ENCODE measurements at places on chromosomes 7 and 10.

DNA sequence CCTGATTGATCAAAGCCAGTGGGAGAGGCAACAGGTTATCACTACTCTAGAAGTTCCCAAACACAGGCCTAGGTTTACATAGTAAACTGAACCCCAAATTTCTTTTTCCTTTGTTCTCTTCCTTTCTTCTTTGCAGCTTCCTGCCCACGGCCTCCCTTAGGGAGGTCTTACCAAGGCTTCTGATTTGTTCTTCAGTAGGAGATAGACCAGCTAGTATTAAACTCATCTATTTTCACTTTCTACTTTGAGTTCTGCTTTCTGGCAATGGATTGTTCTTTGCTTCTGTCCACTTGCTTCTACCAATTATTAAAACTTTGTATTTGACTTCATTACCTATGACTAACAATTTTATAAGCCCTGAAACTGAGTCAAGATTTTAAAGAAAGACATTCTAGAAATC lies 251.2 kb upstream of the FZD1 start:
- no peak for DNase-seq

DNA sequence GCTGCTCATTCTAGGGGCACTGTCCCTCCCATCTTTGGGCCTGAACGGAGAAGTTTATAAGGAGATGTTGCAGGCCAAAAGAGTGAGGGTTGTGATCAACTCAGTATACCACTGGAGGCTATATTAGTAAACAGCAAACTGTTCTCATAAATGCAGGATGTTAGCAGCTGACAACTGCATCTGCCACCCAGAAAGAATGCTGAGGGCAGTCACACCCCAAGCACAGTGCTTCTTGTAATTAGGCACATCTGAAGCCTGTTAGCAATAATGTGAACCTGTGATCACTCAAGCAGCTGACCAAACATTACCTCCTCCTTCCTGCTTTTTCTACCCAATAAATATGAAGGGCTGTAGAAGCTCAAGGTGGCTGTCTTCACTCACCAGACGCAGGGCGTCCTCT lies 38.4 kb upstream of the ZNF138 start:
- DNase-seq, result no peak

DNA sequence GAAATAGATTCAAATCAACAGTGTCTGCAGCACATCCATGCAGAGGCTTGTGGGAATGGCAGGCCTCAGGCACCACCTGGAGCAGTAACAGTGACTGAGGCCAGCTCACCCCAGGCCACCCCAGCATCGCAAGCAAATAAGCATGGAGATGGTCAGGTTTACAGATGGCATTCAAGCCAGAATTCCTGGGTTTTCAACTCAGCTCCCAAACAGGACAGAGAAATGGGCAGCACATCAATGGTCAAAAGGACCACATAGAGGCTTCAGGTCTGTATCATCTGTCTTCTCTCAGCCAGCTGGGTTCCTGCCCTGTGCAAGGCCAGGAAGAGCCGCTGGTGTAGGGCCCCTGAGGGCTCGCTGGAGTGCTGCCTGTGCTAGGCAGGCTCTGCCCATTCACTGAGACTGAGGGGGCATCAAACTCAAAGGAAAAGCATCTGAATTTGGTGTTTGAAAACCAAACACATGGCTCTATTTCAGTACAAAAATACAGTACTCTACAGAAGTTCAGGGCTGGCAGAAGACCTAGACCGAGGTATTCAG lies 112.5 kb downstream of the KMT2E start:
- DNase-seq, result no peak

DNA sequence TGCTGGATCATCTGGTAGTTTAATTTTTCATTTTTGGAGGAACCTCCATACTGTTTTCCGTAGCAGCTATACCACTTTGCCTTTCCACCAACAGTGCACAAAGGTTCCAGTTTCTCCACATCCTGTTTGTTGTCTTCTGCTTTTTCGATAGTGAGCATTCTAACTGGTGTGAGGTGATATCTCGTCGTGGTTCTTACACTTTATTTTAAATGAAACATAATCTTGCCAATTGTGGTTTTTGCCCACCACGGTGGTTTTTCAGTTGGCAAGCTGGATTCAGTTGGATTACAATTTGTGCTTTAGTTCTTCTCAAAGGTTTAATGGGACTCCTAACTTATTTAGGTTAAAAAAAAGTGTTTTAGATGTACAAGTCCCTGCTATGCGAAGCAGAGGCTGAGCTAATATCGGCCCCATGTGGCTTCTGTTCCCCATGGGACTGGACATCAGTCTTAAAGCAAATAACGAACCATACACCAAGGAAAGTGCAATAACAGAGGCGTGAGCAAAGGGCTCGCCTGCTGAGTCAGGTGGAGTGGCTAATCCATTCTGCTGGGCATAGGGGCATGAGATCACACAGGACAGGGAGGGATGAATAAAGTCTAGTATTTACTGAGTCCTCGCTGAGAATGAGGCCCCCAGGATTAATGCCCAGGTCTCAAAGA lies 153.6 kb downstream of the AOAH start:
- DNase-seq, result no peak

- DNase-seq, result no peak
These were observed 50.5 kb downstream of the GALNT17 start for GRCh38 chr7:71182438-71182935.

DNA sequence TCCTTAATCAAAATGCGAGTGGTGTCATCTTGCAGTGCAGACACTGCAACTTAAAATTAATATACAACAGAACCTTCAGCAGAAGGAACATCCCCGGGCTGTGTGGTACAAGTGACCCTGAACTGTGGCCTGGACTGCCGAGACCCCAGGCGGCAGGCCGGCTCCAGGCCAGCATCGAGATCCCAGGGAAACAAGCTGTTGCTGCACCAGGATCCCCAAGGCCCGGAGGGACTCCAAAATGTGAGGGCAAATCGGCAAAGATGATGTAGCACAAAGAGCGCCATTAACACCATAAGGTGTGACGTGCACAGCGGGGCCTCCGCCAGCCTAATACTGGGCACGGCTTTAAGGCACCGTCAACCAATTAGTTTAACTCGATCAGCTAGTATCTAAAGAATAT lies 73.9 kb downstream of the EBF3 start:
- no peak for DNase-seq

DNA sequence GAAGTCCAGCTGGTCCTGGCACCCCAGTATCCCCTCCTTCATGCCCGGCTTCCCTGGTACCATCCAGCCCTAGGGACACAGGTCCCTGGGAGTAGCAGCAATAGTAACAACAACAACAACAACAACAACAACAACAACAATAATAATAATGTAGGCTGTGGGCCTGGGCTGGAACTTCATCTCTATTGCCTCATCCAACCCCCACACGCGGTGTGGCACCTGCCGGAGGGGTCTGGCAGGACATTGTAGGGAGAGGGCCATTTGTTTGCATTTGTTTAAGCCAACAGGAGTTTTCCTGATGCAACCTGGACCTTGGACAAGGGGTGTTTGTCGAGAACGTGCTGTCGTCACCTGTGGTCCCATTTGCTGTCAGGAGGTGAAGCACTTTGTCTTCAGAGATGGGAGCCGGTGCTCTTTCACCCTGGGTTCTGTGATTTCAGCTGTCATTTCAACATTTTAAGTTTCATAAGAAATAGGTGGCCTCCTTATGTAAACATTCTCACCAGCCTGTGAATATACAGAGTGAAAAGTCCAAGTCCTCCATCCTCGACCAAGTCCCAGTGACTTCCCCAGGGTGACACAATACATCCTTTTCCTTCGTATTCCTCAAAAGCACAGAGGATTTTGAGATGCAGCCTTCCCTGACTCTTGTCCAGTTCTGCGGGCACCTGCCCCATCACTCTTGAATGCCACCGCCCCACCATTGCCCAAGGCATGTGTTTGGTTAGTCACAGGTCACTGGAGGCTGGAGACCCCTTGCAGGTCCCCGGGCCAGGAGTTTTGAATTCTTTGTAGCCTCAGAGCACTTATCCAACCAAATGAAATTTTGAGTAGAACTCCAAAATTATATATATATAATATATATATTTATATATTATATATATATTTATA lies 9.2 kb downstream of the LHPP start:
- DNase-seq, result no peak

DNA sequence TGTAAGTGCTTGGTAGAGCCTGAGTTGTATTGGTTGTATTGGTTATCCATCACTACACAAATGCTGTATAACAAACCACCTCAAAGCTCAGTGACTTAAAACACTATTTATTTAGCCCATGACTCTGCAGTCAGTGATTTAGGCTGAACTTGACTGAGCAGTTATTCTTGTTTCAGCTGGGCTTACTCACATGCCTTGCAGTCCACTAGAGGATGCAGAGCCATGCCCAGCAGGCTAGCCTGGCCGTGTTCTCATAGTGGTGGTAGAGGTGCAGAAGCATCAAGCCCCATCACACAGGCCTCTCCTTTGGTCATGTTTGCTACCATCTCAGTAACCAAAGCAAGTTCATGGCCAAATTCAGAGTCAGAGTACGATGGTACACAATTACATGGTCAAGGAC lies 43.9 kb downstream of the LUC7L2 start:
- DNase-seq, result no peak

DNA sequence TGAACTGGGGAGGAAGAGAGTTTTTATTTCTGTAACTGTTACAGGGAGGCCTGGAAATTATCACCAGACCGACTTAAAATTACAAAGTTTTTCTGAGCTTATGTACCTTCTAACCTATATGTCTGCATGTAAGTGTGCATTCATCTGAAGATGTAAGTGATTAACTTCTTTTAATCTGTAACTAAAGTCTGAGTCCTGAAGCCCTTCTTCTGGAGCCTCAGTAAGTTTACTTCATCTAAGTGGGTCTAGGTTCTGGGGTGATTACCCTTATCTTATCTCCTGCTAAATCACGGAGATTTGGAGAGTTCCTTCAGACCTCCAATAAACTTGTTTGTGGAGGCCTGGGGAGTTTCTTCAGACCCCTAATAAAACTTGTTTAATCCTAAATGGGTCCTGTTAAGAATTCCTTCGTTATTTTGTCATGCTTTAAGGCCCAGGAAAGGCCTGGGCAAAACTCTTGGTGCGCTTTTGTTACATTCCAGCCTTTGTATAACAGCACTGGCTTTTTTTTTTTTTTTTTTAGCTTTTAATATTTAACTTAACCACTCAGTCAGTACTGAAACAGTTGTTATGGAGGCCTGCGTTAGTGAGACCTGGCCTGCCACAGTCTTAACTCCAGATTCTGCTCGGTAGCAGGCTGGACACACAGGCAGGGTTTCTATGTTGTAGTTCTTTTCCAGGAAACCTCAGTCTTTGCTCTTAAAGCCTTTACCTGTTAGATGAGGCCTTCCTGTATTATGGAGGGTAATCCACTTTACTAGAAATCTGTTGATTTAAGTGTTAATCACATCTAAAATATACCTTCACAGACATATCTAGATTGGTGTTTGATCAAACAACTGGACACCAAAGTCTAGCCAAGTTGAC lies 33.0 kb downstream of the TPST1 start:
- no peak for DNase-seq

DNA sequence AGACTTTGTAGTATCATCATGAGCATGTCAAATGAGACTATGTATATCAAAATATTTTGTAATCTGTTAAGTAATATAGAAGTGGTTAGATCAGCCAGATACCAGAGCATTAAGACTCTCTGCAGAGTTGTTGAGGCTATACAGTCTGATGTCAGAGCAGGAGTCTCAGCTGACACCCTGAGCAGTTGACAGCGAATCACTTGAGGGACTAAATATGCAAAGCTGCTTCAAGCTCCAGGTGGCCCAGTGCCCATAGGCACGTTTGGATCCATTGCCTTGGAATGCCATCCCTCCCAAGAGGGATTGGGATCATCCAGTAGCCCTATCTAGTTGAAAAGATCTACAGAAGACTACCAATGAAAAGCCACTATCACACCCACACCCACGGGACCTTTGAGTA lies 210.2 kb downstream of the TAX1BP1 start:
- no peak for DNase-seq

- no peak for DNase-seq
These were observed 45.5 kb downstream of the TNPO3 start for GRCh38 chr7:129009437-129009836.

GRCh38 chr7:24948739-24949138 lies 31.2 kb downstream of the OSBPL3 start:
- DNase-seq, result no peak

DNA sequence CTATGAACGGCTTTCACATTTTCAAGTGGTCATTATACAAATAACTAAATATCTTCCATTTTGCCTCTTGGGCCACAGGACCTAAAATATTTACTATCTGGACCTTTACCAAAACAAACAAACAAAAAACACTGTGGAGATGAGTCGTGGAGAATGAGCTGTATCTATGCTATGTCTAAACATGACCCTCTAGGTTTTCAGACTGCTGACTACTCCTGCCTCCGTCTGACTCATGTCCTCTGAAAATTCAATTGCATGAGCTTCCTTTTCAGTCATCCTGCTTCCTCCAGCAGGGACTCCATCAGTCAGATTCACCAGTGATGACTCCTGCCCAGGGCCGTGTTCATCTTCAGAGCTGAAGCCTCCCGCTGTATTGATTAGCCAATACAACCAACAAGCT lies 96.8 kb downstream of the COL28A1 start:
- DNase-seq, result no peak

DNA sequence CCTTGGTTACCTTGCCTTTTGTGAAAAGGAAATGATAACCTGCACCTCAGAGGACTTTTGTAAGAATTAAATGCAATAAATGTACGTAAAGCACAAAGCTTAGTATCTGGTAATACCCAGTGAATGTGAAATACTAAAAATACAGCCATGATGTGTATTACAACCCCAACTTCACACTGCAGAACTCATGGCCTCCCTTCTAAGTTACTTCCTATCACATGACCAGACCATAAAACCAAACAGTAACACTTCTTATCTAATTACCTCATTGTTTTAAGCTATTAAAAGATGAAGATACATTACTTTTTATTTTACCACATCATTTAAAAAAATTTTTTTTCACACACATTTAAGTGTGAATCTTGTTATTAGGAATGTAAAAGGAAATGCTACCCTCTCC lies 29.0 kb downstream of the VPS41 start:
- DNase-seq, result no peak

- DNase-seq, result no peak
These were observed 1.3 kb upstream of the ITPRIP start for GRCh38 chr10:104339469-104340110.

DNA sequence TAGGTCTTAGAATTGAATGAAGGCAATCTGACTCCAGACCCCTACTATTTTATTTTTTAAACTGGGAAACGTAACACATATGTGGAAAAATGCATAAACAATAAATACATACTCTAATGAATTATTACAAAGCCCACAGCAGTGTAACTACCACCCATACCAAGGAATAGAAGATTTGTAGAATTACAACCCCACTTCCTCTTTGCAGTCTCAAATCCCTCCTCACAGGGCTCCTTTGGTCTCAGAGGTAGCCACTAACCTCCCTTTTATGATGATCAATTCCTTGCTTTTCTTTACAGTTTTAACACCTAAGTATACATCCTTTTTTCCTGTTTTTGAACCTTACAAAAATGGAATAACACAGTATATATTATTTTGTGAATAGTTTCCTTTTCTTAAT lies 6.7 kb upstream of the CCDC126 start:
- no peak for DNase-seq

All from GM18507 (cell line).